ENCODE measurements at places on chromosomes 12 and 14.

DNA sequence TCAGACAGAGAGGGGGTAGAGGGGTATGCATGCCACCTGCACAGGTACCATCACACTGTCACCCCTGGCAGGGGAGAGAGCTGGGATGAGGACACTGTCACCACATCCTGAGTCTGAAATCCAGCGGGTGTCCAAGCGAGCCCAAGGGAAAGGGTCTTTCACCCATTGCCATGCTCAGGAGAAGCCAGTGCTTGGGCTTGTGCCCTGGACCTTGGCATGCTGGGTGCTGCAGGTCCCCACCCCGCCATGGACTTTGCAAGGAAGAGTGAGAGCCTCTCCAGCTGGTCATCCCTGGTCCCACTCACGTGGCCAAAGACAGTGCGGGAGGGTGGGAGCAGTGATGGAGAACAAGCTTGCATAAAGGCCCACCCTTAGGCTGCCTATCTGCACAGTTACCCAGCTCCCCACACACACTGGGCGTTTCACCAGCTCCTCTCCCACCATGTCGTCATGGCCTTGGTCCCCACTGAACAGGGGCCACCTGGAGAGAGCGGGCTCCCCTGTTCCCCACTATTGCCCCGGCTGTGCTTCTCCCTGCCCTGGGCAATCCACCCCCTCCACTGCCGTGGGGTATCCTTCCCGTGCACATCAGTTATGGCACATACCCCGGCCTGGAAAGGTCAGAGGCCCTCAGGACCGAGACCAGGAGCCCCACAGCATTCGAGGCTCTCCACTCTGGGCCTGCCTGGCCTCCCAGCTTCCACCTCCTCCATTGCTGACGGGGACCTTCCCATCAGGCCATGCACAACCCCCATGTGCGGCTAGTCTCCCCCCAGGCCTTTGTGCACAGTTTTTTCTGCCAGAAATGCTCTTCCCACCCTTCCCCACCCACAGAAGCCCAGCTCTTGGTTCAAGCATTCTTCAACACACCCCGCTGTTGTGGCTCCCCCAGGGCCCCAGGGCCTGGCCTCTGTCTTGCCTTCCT, 58.6 kb upstream of the BCL11B start:
- no peak for DNase-seq

- no peak for DNase-seq
These were observed 411.0 kb upstream of the OR4E1 start for GRCh38 chr14:22084393-22085281.

DNA sequence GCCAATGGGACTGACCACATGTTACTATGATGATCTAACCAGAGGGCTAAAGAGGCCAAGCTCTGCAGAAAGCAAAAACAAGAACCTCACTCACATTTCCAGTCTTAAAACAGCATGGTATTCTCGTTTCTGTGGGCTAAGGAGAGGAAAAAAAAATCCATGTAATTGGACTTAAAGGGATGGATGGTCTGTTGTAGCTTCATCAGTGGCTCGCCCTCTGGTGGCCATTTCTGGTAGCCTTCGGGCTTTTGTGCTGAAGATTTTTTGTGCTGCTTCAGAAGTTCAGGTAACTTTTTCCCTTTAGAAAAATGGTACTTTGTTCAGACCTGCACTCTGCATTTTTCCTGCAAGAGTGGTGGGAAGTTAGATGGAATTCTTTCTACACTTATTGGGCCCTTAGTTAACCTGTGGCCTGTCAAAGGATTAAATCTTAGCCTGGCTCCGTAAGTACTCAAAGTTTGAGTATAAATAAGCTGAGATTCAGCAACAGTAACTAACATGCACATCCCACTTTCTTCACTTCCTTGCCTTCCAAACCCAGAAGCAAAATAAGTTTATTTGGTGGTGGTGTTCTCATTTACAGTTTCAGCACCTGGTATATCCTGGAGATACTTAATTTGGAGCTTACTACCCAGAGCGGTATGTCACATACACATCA, 22.3 kb downstream of the DCAF4 start:
- DNase-seq: peak; percentile 49

DNA sequence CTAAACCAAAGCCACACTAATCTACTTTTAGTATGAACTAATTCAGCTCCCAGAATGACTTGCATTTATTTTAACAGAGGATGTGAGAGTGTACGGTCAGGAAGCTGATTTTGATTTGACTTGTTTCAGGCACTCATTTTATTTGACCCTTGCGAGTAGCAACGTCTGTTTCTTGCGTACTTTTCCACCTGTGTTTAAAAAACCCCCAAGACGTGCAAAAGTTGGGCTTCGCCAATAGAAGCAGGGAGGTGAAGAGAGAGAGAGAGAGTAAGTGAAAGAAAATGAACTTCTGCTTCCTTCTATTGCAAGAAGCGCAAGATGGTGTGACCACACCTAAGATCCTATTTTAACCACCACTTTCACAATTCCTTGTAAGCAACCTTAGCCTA, 6.7 kb upstream of the SLC15A4 start:
- no peak for DNase-seq

DNA sequence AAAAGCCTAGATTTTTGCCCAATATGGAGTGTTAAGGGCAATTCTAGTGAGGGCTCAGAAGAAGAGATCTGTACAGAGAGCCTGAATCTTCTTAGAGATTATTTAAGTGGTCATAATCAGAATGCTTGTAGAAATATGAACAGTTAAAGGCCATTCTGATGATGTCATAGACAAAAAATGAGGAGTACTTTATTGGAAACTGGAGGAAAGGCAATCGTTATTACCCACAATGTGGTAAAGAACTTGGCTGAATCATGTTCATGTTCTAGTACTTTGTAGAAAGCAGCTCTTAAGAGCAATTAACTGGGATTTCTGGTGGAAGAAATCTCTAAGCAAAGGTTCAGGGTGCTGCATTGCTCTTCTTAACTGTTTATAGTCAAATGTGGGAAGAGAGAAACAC, 36.4 kb upstream of the SYT10 start:
- DNase-seq: no peak

DNA sequence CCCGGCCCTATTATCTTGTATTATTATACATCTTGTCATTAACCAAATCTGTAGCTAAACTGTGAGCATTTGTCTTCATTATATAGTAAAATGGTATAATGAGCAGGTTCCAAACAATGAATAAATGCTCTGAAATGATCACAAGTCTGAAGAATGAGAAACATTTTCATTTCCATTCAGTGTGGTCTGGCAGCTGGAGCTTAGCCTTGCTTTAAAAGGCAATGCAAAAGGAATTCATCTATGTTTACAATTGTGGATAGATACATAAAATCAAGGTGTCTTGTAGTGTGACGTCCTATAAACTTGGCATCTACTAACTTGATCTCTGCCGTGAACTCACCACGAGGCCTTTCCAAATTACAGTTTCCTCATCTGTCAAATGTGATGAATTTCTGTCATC, 168.3 kb downstream of the RMST start:
- DNase-seq: no peak

DNA sequence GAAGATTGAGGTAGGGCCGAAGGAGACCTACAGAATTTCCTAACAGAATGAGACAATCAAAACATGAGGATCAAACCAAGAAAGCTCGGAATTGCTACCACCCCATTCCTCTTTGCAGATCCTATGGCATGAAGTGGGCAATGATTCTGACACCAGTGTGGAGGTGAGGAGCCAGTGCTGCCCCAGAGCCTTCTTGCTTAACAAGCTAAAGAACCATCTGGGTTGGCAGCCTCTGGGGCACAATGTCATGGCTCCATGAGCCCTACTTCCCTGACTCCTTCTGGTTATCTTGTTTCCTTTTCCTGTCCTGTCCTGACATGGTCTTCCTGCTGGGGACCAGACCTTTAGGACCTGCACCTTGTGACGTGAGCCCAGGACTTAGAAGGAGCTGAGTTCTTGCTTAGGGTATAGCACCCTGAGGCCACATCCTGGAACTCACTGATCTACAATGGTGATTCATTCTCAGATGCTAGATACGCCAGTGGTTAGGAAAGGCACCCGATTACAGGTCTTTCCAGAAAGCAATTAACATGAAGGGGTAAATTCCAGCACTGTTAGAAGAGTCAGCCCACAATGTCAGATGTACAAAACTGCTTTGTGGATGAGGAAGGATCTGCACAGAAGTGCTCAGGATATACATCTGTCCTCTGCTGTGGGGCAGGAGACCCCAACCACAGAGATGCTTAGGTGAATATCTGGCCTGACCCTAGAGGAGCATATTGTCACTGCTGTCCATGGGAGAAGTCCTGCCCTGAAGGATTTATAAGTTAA, 324.2 kb downstream of the ZFP36L1 start:
- DNase-seq: no peak

- DNase-seq: no peak
These were observed 36.8 kb downstream of the RTRAF start for GRCh38 chr14:52026017-52026660.

GRCh38 chr12:16307856-16308475, 30.5 kb upstream of the SLC15A5 start:
- DNase-seq: no peak

- no peak for DNase-seq
These were observed 979 bp downstream of the DDX54 start for GRCh38 chr12:113184098-113184899.

DNA sequence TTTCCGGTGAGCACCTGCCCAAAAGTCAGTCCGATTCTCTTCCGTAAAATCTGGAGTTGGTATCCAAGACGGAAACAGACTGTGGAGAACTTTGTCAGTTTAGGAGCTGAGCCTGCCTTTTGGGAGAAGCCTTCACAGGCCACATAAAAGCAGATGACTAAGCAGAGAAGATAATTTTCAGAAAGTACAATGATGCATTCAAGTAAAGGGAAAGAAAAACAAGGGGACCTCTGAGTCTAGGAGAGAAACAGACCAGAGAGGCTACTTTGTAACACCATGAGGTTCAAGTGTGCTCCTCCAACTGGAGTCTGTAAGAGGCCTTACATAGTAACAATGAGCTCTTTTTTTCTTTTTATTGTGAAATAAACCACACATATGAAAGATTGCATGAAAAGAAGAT, 21.1 kb downstream of the TMED8 start:
- DNase-seq: no peak

- DNase-seq: no peak
These were observed 279.3 kb downstream of the MED13L start for GRCh38 chr12:115998119-115998633.

DNA sequence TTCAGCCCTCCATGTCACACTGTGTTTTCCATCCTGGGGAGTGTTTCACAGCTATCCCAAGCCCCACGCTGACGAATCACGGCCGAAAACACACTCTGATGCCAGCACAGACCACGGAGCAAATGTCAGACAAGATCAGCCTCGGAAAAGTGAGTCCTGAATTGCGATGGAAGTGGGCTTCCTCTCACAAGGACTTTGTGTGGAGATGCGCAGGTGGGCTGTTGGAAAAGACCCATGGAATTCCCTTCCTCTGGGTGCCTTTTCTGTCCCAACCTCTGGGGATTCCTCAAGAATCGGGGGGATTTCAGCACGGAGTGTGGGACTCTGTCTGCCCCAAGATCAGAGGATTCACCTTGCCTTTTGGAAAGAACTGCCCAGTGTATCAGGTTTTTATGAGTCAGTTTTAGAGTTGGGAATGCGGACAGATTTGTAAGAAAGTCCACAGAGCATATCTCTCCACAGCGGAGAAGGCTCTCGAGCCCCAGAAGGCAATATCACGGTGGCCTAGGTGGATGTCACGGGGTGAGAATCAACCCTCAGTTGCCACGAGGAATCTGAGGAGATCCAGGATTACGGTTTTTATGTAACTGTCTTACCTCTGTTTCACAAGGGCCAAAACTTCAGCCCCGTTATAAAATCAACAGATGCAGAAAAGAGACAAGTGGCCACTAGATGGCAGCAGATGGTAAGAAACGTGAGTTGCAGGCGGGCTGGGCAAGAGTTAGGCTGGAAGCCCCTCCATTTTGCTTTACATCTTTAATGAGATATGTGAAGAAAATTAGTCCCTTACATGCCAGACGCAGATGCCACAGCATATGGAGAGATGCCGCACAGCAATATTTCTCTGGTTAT, 201.9 kb downstream of the DAD1 start:
- DNase-seq: peak; percentile 30

DNA sequence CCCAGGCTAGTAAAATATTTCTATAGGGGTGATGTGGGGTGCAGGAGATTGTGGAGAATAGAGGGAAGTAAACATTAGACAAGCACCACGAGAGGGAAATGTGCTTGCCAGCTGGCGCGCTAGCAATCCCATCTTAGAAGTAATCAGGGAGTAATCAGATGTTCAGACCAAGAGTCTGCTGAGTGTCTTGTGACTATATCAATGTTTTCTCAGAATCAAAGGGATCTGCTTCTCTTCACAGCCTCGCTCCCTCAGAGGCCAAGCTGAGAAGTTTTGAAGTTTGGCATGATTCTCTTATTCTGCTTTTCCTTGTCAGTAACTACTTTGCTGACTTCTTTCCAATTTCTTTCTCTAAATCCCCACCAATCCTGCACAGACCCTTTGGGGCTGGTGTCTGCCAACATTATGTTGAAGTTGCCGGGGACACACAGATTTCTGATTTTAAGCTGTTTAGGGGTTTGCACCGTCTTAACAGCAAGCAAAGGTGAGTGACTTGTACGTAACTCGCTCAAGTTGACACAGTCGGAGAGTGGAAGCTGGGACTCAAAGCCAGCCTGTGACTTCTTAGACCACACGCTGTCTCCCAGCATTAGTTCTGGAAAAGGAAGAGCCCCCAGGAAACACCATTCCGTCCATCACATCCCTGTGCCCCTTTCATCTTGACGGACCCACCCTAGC, 22.0 kb upstream of the TSPAN9 start:
- no peak for DNase-seq

DNA sequence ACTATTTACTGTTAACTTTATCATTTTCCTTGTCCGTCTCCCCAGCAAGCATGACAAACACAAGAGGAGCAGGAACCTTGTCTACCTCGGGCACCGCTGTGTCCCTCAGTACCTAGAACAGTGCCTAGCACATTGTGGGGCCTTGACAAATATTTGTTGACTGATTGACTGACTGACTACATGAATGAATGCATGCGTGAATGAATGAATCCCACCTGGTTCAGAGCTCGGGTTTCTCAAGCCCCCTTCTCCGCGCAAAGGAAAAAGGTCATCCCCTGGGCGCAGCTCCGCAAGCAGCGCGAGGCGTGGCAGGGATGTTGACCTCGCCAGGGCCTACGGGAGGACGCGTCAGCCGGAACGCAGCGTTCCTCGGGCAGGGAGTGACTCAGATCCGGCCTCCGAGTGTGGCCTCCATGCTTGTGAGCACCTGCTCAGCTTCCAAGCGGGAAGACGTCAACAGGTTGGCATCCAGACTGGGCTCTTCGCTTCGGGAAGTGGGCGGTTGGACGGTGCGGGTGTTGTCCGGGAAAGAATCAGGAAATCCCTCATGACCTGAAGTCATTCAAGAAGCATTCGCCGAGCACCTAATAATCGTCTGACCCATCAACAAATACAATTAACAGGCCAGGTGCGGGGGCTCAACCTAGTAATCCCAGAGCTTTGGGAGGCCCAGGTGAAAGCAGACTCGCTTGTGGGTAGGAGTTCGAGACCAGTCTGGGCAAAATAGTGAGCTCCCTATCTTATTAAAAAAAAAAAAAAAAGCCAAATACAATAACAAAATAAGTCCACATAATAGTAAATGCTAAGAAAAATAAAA, 13.9 kb upstream of the UBC start:
- DNase-seq: no peak

DNA sequence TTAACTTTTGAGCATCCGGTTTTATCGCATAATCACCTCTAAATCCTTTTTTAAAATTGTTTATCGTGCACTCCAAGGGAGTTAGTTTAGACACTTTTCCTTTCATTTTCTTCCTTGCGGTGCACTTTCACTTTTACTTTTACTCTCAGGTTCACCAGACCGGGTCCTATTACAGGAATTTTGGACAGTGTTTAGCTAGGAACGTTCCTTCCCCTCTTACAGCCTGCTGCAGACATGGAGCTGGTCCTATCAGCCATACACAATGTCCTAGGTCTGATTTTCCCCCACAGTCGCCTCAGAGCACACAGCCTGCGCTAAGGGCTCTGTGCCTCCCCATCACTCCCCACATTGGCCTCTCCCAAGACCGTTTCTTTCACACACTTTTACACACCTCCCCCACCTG, 103.9 kb downstream of the ALG10 start:
- no peak for DNase-seq
